ENCODE measurements at places on chromosomes 7 and 10. TPM values are rescaled to one million over a fixed set of nuclear protein-coding genes. Genes with fewer than 3 reads are reported as not detected.

Gene SPDYE2B
- not detected for total RNA-seq

Gene ITPRID1
- not detected for total RNA-seq

Gene WDR91
- total RNA-seq = 10.8 TPM

Gene LRIT1
- total RNA-seq = not detected

Gene ODAD2
- not detected for total RNA-seq

Gene ASB10
- not detected for total RNA-seq

Gene RADIL
- 0.14 TPM for total RNA-seq

Gene APBB1IP
- not detected for total RNA-seq

Gene KCND2
- total RNA-seq = not detected
